ENCODE measurements at places on chromosomes 16 and 17. TPM values are rescaled to one million over a fixed set of nuclear protein-coding genes. Genes with fewer than 3 reads are reported as not detected.

The SLC5A11 gene
- 0.62 TPM for total RNA-seq

- H3K4me1 ChIP-seq = peaks cover 22% of the 10 kb centered on the region
- no peak overlapping the region for H3K4me3 ChIP-seq
- no peak overlapping the region for H3K27ac ChIP-seq
- no peak for DNase-seq
- H3K27me3 ChIP-seq = no peaks in the 10 kb centered on the region
Observed at GRCh38 chr17:74680941-74681340, 31.8 kb downstream of the CD300LF start.

The TBC1D3G gene
- not detected for total RNA-seq

- H3K36me3 ChIP-seq = no peaks in the 10 kb centered on the region
- H3K4me3 ChIP-seq = no peak overlapping the region
- H3K27me3 ChIP-seq = no peaks in the 10 kb centered on the region
- H3K27ac ChIP-seq = no peak overlapping the region
- DNase-seq = no peak
- no peaks in the 10 kb centered on the region for H3K4me1 ChIP-seq
Observed at GRCh38 chr17:41163828-41164227, 3.3 kb upstream of the KRTAP4-4 start.

GRCh38 chr17:5478992-5479391 lies 7.0 kb downstream of the DERL2 start:
- H3K27me3 ChIP-seq = no peaks in the 10 kb centered on the region
- H3K27ac ChIP-seq = no peak overlapping the region
- DNase-seq = no peak
- H3K4me1 ChIP-seq = no peaks in the 10 kb centered on the region
- H3K4me3 ChIP-seq = no peak overlapping the region
- H3K36me3 ChIP-seq = peaks cover 32% of the 10 kb centered on the region

The PRR14 gene
- 95.8 TPM for total RNA-seq

The SLC7A6OS gene
- 54.1 TPM for total RNA-seq

The NPIPA8 gene
- 2.9 TPM for total RNA-seq

- H3K4me1 ChIP-seq = no peaks in the 10 kb centered on the region
- H3K36me3 ChIP-seq = peaks cover 21% of the 10 kb centered on the region
- H3K4me3 ChIP-seq = no peak overlapping the region
- no peak for DNase-seq
- no peak overlapping the region for H3K27ac ChIP-seq
- H3K27me3 ChIP-seq = no peaks in the 10 kb centered on the region
Observed at GRCh38 chr16:67594956-67595355, 32.6 kb downstream of the CTCF start.

DNA sequence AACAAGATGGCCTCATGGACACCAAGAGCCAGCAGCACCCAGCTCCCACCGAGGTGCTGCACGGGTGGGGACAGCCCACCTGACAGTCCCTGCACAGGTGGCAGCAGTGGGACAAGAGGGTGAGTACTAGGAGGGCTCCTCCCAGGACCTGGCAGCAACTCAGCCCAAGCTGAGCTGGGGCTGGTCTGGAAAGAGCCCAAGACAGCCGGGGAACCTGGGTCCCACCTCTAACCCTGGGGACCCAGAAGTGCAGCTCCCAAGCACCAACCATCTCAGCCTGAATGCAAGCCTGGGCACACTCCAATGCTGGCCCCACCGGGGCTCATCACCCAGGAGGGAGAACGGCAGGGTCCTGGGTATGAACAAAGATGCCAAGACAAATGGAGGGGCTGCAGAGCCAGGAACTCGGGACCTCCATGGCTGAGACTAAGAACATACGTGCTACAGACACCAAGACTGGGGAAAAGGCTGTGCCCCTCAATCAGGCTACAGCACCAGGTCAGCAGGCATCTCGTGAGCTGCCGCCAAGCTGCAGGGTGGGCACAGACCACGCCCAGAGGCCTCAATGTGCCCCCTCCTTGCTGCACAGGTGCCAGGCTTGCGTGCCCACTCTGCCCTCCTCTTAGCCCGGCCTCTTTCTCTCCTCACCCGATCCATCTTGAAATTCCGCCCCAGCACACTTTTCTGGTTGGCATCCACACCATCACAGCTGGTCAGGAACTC lies 37.5 kb upstream of the GSG1L start:
- H3K27me3 ChIP-seq = no peaks in the 10 kb centered on the region
- H3K4me1 ChIP-seq = no peaks in the 10 kb centered on the region
- H3K27ac ChIP-seq = no peak overlapping the region
- peaks cover 86% of the 10 kb centered on the region for H3K36me3 ChIP-seq
- H3K4me3 ChIP-seq = no peak overlapping the region

- H3K36me3 ChIP-seq = no peaks in the 10 kb centered on the region
- H3K27me3 ChIP-seq = no peaks in the 10 kb centered on the region
- no peak for DNase-seq
- no peak overlapping the region for H3K4me3 ChIP-seq
- no peak overlapping the region for H3K27ac ChIP-seq
- H3K4me1 ChIP-seq = no peaks in the 10 kb centered on the region
Observed at GRCh38 chr17:34706029-34706428, 126.6 kb downstream of the TMEM132E start.

- peaks cover 58% of the 10 kb centered on the region for H3K36me3 ChIP-seq
- DNase-seq = no peak
Observed at GRCh38 chr16:74450967-74451760, 29.9 kb upstream of the CLEC18B start.

The JPH3 gene
- total RNA-seq = not detected

DNA sequence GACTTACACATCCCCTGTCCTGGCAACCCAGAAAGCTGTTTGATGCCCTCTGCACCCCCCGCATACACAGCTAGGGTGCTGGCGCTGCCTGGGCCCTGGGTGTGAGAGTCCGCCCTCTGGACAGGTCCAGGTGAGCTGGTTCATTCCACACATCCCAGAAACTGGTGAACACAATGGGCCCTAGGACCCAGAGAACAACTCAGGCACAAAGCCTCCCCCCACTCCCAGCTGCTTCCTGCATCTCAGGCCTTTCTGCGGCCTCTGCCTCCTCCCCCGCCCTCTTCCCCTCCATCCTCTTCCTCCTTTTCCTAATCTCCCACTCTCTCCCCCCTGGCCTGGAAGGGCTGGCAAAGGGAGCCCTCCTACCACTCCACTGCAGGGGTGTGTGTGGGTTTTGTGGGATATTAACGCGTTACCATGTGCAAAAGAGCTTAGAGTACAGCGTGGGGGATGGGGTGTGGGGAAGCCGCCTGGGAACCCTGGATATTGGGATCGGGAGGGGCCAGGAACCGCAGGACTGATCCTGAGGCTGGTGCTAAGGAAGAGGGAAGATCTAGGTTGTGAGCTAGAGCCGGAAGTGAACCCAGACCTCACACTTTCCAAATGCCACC lies 1.6 kb upstream of the PPP1R9B start:
- peaks cover 39% of the 10 kb centered on the region for H3K4me1 ChIP-seq
- H3K27me3 ChIP-seq = no peaks in the 10 kb centered on the region
- peak overlapping the region; percentile 38 for H3K27ac ChIP-seq
- peak overlapping the region; percentile 85 for H3K4me3 ChIP-seq
- H3K36me3 ChIP-seq = no peaks in the 10 kb centered on the region
- DNase-seq = peak; percentile 75

The IL34 gene
- total RNA-seq = not detected

DNA sequence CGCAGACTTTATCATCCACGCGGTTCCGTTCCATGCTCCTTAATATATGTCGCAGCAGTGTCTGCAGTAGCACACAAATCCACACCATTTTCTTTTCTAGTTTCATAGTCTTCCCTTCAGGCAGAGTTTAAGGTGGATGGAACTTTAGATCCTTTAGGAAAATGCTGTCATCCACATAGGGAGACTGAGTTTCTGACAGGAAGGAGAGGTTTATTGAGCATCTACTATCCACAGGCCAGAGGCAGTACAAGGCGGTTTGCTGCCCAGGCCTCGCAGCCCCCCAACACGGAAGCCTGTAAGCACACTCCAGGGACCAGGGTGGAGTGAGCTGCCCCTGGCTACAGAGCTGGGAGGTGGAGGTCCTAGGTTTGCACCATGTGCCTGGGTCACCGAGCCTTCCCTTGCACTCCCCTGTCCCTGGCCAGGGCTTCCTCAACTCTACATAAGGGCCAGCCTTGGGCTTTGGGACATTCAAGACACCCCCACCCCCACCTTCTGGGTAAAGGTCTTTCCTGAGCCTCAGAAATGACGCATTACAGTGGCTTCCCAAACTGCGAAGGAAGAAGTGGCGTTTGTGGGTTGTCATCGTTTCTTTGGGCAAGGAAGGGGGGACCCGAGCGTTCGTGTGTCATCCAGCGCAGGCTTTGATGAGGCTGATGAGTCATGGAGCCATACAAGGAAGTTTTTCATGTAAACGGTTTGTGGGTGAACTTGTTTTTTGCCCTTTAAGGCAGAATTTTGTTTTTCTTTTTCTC lies 146.5 kb upstream of the PLCG2 start:
- no peak overlapping the region for H3K27ac ChIP-seq
- H3K4me1 ChIP-seq = no peaks in the 10 kb centered on the region
- H3K36me3 ChIP-seq = peaks cover 11% of the 10 kb centered on the region
- no peaks in the 10 kb centered on the region for H3K27me3 ChIP-seq
- H3K4me3 ChIP-seq = no peak overlapping the region

The HSF5 gene
- 5.1 TPM for total RNA-seq

The HSBP1 gene
- 45.4 TPM for total RNA-seq

DNA sequence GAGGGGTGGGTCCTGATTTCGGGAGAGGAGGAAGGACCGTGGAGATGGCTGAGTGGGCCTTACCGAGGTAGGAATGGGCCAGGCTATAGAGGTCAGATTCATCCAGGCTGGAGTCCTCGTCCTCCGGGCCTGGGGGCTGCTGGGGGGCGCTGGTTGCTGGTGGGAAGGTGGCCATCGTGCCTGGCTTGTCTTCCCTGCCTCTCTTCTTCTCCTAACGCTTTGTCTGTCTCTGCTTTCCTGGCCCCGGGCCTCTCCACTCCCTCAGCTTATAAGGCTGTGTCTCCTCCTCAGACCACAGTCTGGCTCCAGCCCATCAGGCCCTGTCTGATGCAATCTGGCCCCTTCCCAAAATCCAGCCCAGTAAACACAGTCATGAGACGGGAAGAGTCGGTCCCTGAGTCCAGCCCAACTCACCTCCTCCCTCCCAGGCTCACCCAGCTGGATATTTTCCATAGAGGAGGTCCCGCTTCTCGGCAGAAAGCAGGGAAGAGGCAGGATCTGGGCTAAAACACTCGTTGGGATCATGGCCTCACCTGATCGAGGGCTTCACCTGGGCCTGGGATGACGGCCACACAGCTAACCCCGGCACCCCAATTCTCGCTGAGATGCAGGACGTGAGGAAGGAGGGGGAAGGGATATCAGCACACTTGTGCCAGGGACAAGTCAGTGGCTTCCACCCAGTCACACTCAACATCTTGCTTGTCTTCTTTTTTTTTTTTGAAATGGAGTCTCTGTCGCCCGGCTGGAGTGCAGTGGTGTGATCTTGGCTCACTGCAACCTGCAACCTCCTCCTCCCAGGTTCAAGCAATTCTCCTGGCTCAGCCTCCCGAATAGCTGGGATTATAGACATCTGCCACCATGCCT lies at the start of gene NUPR1:
Gene NUPR1, minus strand, starts transcription at position 242 of the 864 bp plus-strand sequence. Its CDS starts 67 bp downstream, at position 175.
- no peaks in the 10 kb centered on the region for H3K4me1 ChIP-seq
- no peak for DNase-seq
- no peak within 1 kb of the TSS for H3K27ac ChIP-seq
- no peaks in the 10 kb centered on the region for H3K36me3 ChIP-seq

The NUP85 gene
- 128 TPM for total RNA-seq

GRCh38 chr17:52202520-52203080 lies 44.1 kb upstream of the CA10 start:
- no peaks in the 10 kb centered on the region for H3K27me3 ChIP-seq
- H3K4me1 ChIP-seq = no peaks in the 10 kb centered on the region
- H3K4me3 ChIP-seq = no peak overlapping the region
- DNase-seq = no peak

- no peaks in the 10 kb centered on the region for H3K4me1 ChIP-seq
- H3K36me3 ChIP-seq = no peaks in the 10 kb centered on the region
- no peak for DNase-seq
- no peak overlapping the region for H3K27ac ChIP-seq
- H3K4me3 ChIP-seq = no peak overlapping the region
Observed at GRCh38 chr16:73124097-73124652, 76.2 kb upstream of the ZFHX3 start.

The SLC52A1 gene
- total RNA-seq = not detected

The NPTX1 gene
- total RNA-seq = 0.57 TPM

- no peak for DNase-seq
- H3K27me3 ChIP-seq = no peaks in the 10 kb centered on the region
- no peaks in the 10 kb centered on the region for H3K36me3 ChIP-seq
- no peak overlapping the region for H3K4me3 ChIP-seq
- H3K4me1 ChIP-seq = peaks cover 45% of the 10 kb centered on the region
Observed at GRCh38 chr17:76276461-76277299, 11.5 kb downstream of the UBALD2 start.

The TVP23A gene
- total RNA-seq = 3.2 TPM

GRCh38 chr17:42618442-42619150 lies 9.1 kb downstream of the TUBG1 start:
- DNase-seq = peak; percentile 51
- H3K4me3 ChIP-seq = peak overlapping the region; percentile 43
- peaks cover 21% of the 10 kb centered on the region for H3K36me3 ChIP-seq
- peaks cover 18% of the 10 kb centered on the region for H3K4me1 ChIP-seq
- no peaks in the 10 kb centered on the region for H3K27me3 ChIP-seq

The KRTAP4-5 gene
- total RNA-seq = not detected

The COL1A1 gene
- 11.6 TPM for total RNA-seq

The IL21R gene
- total RNA-seq = 28.5 TPM

DNA sequence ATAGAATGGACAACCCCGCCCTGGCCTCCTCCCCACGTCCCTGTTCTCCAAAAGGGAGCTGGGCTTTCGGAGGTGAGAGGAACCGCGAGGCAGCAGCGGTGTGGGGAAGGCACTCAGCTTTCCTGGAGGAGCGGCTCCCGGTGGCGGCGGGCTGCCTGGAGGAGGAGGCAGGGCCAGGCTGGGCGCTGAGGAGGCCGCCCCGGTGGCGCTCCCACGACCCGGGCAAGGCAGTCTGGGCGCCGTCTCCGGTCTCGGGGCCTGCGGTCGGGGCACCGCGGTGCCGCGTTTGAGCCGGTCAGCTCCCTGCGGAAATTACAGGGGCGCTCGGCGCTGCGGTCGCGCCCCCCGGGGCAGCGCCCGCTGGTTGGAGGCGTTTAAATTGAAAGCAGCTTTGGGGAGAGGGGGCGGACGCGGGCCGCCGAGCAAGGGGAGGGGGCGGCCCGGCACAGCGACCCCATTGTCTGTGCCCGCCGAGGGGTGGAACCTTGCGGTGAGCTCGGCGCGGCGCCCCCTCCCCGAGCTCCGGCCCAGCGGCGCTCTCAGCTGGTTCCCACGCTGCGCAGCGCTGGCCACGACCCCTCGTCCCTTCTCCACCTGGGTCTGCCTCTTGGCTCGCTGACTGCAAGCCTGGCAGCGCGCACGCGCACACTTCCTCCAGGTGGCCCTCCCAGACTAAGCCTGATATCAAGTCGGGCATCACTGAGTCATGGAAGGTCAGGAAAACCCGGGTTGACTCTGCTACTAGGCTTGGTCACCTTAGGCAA lies 58.7 kb upstream of the DLX4 start:
- H3K36me3 ChIP-seq = no peaks in the 10 kb centered on the region
- DNase-seq = no peak
- no peak overlapping the region for H3K4me3 ChIP-seq
- H3K27ac ChIP-seq = no peak overlapping the region
- peaks cover 29% of the 10 kb centered on the region for H3K27me3 ChIP-seq
- peaks cover 6% of the 10 kb centered on the region for H3K4me1 ChIP-seq

- H3K36me3 ChIP-seq = no peaks in the 10 kb centered on the region
- no peak overlapping the region for H3K4me3 ChIP-seq
- H3K4me1 ChIP-seq = no peaks in the 10 kb centered on the region
Observed at GRCh38 chr17:43877031-43877430, 30.1 kb downstream of the CD300LG start.

The MT1E gene
- not detected for total RNA-seq

The CA7 gene
- not detected for total RNA-seq

The CX3CL1 gene
- total RNA-seq = not detected

The EFNB3 gene
- total RNA-seq = not detected

The NPIPA5 gene
- total RNA-seq = not detected
